ENCODE measurements at places on chromosomes 7 and 10. TPM values are rescaled to one million over a fixed set of nuclear protein-coding genes. Genes with fewer than 3 reads are reported as not detected.

GRCh38 chr10:29941476-29941875 is 117.9 kb downstream of the JCAD start:
- H3K27me3 ChIP-seq, result no peaks in the 10 kb centered on the region
- H3K36me3 ChIP-seq, result no peaks in the 10 kb centered on the region
- H3K27ac ChIP-seq, result no peak overlapping the region
- H3K4me1 ChIP-seq, result peaks cover 7% of the 10 kb centered on the region

GRCh38 chr10:4845766-4846165 is 19.8 kb downstream of the AKR1E2 start:
- H3K27ac ChIP-seq, result no peak overlapping the region
- H3K36me3 ChIP-seq, result peaks cover 30% of the 10 kb centered on the region
- H3K27me3 ChIP-seq, result no peaks in the 10 kb centered on the region
- no peak for DNase-seq

GRCh38 chr7:134364619-134365037 is 47.9 kb upstream of the SLC35B4 start:
- H3K4me3 ChIP-seq, result no peak overlapping the region
- no peaks in the 10 kb centered on the region for H3K36me3 ChIP-seq
- no peaks in the 10 kb centered on the region for H3K27me3 ChIP-seq
- no peaks in the 10 kb centered on the region for H3K4me1 ChIP-seq
- no peak overlapping the region for H3K27ac ChIP-seq

DNA sequence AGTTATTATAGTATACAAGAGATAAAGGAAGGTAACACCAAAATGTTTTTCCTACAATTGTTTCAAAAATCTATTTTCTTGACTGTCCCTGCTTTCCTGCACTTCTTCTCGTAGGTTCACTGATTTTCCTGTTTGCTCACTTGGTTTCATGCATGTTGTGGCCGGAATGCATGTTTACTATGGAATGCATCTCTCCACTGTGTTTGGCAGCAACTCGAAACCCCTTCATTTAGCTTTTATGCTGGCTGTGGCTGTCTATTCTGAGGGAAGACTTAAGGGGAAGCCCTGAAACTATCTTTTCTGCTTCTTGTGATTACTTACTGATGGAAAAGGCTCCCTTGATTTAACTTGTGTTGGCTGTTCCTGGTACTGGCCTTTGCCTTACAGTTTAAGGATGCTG is 120.3 kb downstream of the NRG3 start:
- H3K36me3 ChIP-seq, result no peaks in the 10 kb centered on the region
- no peaks in the 10 kb centered on the region for H3K27me3 ChIP-seq
- no peak for DNase-seq
- no peaks in the 10 kb centered on the region for H3K4me1 ChIP-seq

DNA sequence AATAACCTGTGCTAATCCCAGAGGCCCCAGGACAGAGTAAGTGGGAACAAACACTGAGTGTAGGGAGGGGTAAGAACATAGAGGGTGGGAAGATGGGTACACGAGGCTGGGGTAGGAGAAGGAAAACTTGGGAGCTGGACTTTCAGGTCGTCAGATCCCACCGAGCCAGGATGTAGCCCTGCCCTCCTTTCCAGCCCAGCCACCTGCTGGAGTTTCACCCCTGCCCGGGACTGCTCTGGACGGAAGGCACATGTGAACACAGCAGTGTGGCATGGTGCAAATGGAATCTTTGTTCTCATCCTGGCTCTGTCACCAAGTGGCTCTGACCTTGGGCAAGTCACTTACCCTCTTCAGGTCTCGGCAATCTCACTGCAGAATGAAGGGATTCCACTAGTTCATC is 52.8 kb downstream of the PODXL start:
- H3K36me3 ChIP-seq, result peaks cover 13% of the 10 kb centered on the region
- H3K4me1 ChIP-seq, result no peaks in the 10 kb centered on the region
- H3K4me3 ChIP-seq, result no peak overlapping the region
- H3K27ac ChIP-seq, result no peak overlapping the region
- DNase-seq, result no peak
- H3K27me3 ChIP-seq, result no peaks in the 10 kb centered on the region

SPDYE2B gene
- not detected for total RNA-seq

DNA sequence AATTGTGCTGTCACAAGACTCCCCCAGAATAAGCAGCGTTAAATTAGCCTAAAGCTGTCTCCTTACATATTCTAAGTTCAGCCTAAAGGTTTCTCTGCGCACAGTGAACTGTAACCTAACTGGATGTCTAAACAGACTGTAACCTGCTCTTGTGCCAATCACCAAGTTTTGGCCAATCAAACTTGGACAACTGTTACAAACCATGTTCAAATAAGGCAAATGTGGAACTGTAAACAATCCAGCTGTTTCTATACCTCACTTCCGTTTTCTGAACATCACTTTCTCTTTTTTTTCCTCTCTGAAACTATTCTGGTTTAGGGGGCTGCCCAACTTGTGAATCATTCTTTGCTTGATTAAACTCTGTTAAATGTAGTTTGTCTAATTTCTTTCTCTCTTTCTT is 252.2 kb upstream of the HABP2 start:
- DNase-seq, result no peak
- H3K27me3 ChIP-seq, result no peaks in the 10 kb centered on the region
- H3K27ac ChIP-seq, result no peak overlapping the region
- no peaks in the 10 kb centered on the region for H3K4me1 ChIP-seq
- H3K4me3 ChIP-seq, result no peak overlapping the region

- no peak for DNase-seq
- no peak overlapping the region for H3K4me3 ChIP-seq
- no peaks in the 10 kb centered on the region for H3K4me1 ChIP-seq
Measured at GRCh38 chr7:98166668-98166970, 44.6 kb upstream of the BHLHA15 start.

GIMAP6 gene
- total RNA-seq, result 68.8 TPM

- peaks cover 9% of the 10 kb centered on the region for H3K4me1 ChIP-seq
- H3K27ac ChIP-seq, result peak overlapping the region; percentile 25
- H3K4me3 ChIP-seq, result no peak overlapping the region
- no peak for DNase-seq
- H3K27me3 ChIP-seq, result no peaks in the 10 kb centered on the region
- H3K36me3 ChIP-seq, result no peaks in the 10 kb centered on the region
Measured at GRCh38 chr10:102975483-102976379, 57.6 kb downstream of the CNNM2 start.

SYT15 gene
- 5.7 TPM for total RNA-seq

DNA sequence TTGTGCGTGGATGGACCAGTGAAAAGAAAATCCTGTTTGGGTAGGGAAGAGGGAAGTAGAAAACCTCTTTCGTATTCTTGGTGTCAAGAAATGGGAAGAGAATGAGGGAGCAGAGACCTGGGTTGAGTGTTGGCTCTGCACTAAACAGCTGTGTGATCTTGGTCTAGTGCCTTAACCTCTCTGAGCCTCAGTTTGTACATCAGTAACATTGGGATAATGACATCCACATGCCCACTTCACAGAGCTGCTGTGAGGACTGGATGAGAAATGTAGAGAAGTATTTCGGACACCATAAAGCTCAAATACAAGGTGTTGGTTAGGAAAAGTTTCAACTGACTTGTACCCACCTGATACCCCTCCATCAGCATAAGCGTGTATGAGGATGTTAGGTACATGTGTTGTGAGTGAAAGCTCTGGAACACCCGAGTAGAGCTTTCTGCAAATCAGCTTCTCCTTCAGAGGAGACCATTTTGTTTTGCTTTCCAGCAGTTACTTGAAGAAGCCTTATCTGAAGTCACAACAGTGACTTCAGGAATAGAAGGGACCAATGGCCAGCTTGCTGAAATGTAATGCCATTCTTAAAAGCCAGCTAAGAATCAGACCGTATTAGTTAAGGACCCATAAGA is 11.2 kb downstream of the TRIM56 start:
- no peak overlapping the region for H3K27ac ChIP-seq
- H3K4me1 ChIP-seq, result peaks cover 23% of the 10 kb centered on the region
- DNase-seq, result no peak

GRCh38 chr10:97081621-97082235 is 104.0 kb downstream of the SLIT1 start:
- no peaks in the 10 kb centered on the region for H3K36me3 ChIP-seq
- no peak overlapping the region for H3K4me3 ChIP-seq
- no peak overlapping the region for H3K27ac ChIP-seq
- H3K27me3 ChIP-seq, result no peaks in the 10 kb centered on the region

HKDC1 gene
- total RNA-seq, result 5.9 TPM

CACNA2D1 gene
- 17.8 TPM for total RNA-seq

Measured in tibial nerve (tissue), 4 donors.